ENCODE measurements at places on chromosomes 5 and 9.
A peak's percentile ranks its signal among the peaks of the same experiment; 100 is the strongest.

GRCh38 chr5:176540956-176541337, 3.7 kb upstream of the RNF44 start:
- no peak for DNase-seq

- no peak for DNase-seq
Observed at GRCh38 chr5:125775896-125776295, 647.3 kb upstream of the GRAMD2B start.

- no peak for DNase-seq
Observed at GRCh38 chr5:60887746-60888145, 43.7 kb upstream of the ELOVL7 start.

- peak; percentile 95 for DNase-seq
Observed at GRCh38 chr9:137459152-137459600, at the start of gene NSMF. NSMF (minus strand) TSS chr9:137459334; CDS start chr9:137459102, 232 bp downstream.

DNA sequence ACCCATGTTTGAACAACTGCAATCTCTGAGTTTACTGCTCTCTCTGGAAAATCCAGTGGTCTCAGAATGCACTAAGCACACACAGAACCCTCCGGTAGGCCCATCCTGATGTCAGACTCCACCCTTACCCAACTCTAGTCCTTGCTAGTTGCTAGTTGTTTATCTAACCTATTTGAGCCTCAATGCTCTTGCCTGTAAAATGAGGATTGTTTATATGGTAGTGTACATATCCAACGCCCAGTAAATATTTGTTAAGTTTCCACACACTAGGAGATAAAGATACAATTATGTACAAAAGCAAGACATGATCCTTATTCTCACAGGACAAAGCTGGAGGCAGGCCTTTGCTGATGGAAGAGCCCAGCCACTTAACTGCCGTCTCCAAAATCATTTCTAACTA, 192.2 kb downstream of the SPOCK1 start:
- no peak for DNase-seq

DNA sequence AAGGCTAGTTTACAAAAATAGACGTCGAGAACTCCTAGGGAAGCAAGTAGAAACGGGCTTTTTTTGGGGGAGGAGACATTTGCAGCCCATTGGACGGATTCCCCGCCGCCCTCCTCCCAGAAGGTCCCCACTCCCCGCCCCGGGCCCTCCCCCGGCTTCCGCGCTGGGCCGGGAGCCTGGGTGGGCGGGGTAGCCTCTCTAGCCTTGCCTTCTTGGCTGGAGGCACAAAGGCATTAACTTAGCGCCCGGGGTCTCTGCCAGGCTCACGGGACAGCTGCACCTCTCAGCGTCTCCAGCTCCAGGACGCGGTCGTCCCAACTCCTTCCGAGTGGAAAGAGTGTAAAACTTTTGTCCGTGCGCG, at the start of gene DMRTA1:
DMRTA1 (plus strand) TSS at position 236 of the 361 bp plus-strand sequence. CDS start 242 bp downstream, outside the sequence.
- no peak for DNase-seq

- DNase-seq, result peak; percentile 67
Observed at GRCh38 chr5:35853631-35854030, 3.1 kb upstream of the IL7R start.

DNA sequence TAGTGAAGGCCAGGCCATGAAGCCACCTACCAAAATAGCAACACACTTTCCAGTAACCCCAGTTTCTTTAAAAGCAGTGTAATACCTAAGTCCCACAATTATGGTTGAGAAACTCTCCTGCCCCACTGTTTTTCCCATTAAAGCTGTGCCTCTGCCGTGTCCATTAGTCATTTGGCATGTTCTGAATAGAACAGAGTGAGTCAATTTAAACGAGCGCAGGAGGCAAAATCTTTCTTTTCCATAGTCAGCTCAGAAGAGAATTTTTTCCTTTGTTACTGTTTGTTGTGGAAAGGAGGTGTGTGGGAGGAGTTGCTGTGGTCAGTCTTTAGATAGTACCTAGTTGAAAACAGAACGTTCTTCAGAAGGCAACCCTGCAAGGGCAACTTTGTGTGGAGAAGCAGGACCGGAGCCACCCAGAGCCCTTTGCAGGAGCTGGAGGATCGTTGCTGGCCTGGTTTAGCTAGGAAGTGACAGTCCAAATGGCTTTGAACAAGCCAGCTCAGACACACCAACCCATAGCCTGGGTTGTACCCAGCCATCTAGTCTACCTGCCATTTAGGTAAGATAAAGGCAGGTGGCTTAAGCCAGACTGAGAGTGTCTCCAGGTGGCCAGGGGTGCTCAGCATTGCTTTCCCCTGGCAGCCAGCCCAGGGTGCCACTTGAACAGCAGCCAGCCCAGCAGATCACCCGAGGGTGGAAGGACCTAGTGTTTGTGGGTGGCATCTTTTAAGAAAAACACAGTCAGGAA, 30.4 kb downstream of the GADD45G start:
- DNase-seq, result no peak

DNA sequence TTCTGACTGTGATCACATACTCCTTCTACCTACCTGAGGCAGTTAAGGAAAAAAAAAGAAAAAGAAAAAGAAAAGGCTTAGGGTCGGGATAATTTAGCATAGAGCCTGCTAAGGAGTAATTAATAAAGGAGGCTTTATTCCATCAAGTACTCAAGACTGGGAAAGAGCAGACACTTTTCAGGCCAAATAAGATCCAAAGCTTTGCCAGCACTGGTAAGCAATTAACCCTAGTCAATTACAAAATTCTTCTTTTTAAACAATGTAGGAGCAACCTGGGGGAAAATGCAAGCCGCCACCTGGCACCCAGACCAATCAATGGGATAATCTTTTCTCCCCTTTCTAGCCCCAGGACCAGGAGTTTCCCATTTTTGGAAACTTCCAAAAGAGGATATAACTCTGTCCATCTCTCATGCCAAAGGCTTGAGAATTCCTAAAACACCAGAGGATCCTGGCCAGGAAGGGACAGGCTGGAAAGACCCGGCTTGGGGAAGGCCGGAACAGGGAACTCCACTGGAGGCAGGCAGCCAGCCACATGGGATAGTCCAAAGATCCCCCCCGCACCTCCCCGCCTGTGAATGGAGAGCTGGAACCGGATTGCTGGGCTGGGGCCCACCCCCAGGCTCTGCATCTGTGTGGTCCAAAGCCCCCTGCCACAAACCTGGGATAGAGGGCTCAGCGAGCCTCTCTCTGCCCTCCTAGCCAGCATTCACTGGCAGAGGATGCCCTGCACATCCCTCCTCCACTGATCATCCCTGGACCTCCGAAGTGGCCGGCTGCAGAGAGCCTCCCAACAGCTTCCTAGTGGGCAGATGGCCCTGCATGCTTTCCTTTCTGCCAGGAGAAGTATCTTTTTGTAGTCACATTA, 117.8 kb downstream of the ZNF354C start:
- DNase-seq, result no peak

DNA sequence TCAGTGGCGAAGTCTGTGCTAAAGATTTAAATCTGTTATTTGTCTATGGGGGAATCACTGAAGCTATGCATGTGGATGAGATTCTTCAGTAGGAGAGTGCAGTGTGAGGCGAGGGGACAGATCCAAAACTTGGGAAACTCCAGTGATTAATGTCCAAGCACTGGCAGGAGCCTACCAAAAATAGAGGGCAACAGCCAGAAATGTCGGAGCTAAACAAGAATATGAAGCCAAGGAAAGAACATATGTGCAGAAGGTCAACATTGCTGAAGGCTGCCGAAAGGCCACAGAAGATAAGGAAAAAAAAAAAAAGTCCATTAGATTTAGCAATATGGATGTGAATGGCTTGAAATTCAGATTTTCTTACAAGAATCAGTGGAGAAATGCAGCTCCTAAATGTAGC, 61.8 kb downstream of the C6 start:
- DNase-seq, result no peak

GRCh38 chr9:101739311-101739710, 864 bp upstream of the GRIN3A start:
- no peak for DNase-seq

- DNase-seq, result no peak
Observed at GRCh38 chr5:142808878-142809598, 38.9 kb downstream of the ARHGAP26 start.

- DNase-seq, result no peak
Observed at GRCh38 chr5:157463621-157464518, 3.9 kb downstream of the NIPAL4 start.

- DNase-seq, result no peak
Observed at GRCh38 chr9:121634329-121635261, 16.8 kb upstream of the DAB2IP start.

DNA sequence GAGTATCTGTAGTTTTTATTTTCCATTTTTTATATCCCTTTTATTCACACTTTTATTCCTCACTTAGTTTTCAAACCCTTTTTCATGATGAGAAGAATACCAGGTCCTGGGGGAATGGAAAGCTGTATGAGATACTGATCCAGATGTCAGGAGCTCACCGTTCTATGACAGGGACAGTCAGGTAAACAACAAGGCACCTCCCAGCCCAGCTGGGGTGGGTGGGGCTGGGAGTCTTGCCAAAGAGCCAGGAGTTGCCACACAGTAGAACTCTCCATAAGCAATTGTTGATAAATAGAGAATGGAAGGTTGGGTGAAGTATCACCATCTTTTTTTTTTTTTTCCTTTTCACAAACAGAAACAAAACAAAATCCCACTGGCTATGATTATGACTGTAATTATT, 225.8 kb downstream of the NSG2 start:
- no peak for DNase-seq

- no peak for DNase-seq
Observed at GRCh38 chr5:156310115-156310514, 16.8 kb upstream of the SGCD start.

DNA sequence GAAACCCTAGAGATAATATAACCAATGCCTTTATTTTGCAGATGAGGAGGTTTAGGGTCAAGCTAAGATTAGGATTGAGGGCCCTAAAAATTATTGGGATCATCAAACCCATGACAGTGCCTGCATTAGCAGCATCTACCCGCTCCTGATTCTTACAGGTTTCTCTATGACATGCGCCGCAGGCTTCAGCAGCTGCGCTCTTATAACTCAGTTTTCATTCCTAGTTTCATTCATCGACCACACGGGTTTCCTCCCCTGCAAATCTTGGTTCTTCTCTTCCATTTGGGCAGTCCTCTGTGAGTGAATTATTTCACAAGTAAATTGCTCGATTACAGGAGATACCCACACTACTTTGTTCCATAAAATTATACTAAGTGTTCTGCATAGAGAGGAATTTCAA, 137.2 kb downstream of the SLC24A2 start:
- DNase-seq, result no peak

GRCh38 chr5:423626-424261, 19.2 kb upstream of the EXOC3 start:
- DNase-seq, result no peak

GRCh38 chr5:159504106-159504856, 174.0 kb upstream of the IL12B start:
- no peak for DNase-seq

DNA sequence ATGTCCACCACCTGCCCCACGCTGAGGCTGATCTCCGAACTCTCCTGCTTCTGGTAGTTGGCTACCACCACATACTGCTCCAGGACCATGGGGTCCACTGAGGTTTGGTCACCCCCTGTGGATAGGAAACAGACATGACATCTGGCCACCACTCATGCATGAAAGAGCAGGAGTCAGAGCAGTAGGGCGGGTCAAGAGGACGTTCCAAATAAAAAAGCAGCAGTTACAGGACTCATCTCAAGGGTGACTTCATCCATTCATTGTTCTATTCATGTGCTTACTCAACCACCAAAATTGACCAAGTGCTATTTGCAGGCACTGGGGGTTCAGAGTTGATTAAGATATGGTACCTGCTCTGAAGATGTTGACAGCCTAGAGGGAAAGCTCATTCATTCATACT, 79.2 kb upstream of the UBTD2 start:
- no peak for DNase-seq

GRCh38 chr9:133403766-133404453, 13.9 kb downstream of the REXO4 start:
- peak; percentile 64 for DNase-seq

- DNase-seq, result no peak
Observed at GRCh38 chr5:39624268-39624886, 199.6 kb upstream of the DAB2 start.

GRCh38 chr5:140322751-140323731, 20.1 kb upstream of the PFDN1 start:
- DNase-seq, result no peak

DNA sequence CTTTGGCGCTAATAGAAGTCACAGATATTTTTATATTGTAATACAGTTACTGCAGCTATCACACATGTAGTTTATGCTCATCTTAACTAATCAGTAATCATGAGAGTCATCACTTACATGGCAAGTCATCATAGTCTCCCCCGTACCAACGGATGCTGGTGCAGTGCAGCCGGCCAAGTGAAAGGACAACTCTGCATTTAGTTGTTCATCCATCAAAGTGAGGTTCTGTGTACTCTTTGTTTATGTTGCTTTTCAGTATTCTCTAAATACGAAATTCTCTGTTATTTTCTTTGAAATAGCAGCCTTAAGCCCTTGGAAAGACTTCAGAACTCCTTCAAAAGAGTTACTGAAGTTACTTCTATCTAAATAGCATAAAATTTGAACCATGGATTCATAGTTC, 216.7 kb downstream of the CCDC171 start:
- no peak for DNase-seq

- DNase-seq, result no peak
Observed at GRCh38 chr5:96066386-96066719, 104.7 kb upstream of the ELL2 start.

DNA sequence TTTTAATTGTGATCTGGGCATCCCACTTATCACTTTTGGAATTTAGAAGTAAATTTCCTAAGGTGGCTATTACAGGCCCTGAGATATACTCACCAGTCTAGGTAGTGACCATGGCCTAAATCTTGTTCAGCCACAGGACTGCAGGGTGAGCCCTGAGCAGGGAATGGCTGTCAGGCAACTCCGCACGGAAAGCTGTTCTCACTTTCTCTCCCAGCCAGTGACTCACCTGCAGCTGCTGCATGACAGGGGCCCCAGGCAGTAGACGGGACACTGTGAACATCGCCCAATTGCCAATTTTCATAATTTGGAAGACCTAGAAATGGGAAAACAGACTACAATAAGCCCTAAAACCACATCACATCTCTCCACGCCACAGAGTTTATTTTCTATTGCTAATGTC, 69.6 kb upstream of the TAF1L start:
- no peak for DNase-seq

DNA sequence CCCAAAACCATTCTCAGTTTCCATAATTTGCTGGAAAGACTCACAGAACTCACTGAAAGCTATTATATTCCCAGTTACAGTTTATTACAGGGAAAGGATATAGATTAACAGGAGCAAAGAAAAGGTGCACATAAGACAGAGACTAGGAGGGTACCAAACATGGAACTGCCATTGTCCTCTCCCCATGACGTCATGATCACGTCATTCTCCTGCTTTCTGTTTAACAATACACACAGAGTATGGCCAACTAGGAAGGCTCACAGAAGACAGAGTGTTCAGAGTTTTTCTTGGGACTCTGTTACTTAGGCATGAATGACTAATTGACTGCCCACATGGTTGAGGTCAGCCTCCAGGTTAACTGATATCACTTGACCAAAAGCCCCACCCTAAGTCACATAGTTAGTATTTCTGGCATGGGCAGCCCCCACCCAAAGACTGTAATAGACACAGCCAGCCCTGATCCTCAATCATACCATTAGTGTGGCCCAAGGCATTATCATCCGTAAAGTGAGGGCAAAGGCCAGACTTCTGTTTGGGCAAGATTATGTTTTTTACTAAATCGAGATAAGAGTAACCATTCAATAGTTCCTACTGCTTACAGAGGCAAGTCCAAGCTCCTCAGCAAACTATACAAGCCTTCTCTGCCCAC, 353.5 kb upstream of the POU5F2 start:
- no peak for DNase-seq
